ENCODE measurements at places on chromosomes 12 and 14.

DNA sequence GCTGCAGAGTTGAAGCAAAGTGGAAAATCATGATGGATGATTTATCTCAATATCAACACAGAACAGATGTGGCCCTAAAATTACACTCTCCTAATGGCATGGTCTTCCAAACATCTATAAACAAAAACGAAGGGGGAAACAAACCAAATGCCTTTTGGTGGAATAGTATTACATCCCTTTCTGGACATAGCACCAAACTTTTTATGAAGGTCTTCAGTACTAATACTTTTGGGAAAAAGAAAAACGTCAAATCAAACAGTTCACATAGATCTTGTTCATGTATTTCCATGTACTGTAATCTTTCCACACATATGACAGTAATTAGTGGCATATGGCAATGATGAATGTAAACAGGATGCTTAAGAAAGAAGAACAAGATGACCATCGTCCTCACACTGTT is 22.9 kb upstream of the ANAPC7 start:
- no peak for DNase-seq

GRCh38 chr12:99670635-99671034 is 23.1 kb downstream of the GARIN6 start:
- DNase-seq, result no peak

- no peak for DNase-seq
Observed at GRCh38 chr12:120628919-120629318, 11.5 kb upstream of the CABP1 start.

DNA sequence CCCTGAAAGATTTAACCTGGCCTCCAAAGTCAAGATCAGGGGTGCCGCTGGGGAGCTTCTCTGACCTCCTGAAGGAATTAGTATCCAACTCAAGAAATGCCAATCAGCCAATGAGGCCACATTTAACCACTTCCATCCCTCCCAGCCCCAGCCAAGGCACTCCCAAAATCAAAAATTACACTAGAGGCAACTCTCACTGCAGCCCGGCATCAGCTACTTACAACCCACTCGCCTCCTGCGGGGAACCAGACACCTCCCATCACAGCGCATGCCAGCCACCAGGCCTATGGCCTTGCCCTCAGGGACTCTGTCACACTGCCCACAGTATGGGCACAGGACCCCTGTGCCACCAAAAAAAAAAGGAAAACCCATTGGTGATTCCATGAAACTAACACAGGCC is 62.3 kb upstream of the DDX11 start:
- no peak for DNase-seq

DNA sequence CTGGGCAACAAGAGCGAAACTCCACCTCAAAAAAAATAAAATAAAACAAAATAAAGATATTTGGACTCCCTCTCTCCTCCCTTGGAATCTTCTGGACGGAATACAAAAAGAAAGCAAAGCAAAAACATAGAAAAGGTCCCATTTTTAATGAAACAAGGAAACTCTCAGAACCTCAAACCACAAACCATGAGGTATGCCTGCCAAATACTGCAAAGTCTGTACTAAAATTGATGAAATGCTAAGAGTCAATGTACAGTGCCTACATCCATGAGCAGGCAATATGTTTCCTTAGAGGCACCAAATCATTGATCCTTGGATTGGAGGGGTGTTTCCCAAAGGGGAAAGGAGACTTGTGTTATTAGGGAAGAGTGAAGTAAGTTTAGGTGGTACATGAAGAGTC is 8.2 kb upstream of the RPS6KA5 start:
- no peak for DNase-seq

GRCh38 chr12:57836442-57837375 is 9.8 kb downstream of the CTDSP2 start:
- DNase-seq, result peak; percentile 89

All from NCI-H2029 (cell line).